ENCODE measurements at places on chromosomes 4 and X.

DNA sequence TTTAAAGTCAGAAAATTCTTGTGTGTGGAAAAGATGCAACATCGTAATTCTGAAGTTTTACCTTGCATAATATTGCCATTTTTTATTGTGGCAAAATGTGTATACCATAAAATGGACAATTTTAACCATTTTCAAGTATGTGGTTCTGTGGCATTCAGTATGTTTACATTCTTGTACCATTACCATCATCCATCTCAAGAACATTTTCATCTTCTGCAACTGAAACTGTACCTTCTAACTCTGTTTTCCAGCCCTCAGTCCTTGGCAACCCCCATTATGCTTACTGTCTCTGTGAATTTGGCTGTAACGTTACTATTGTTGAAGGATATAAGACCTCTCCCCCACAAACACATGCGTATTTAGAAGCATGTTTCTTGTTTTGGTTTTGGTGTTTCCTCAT, 123.2 kb downstream of the BMPR1B start:
- DNase-seq = no peak

GRCh38 chr4:41693629-41694028, 54.9 kb downstream of the PHOX2B start:
- no peak for DNase-seq

DNA sequence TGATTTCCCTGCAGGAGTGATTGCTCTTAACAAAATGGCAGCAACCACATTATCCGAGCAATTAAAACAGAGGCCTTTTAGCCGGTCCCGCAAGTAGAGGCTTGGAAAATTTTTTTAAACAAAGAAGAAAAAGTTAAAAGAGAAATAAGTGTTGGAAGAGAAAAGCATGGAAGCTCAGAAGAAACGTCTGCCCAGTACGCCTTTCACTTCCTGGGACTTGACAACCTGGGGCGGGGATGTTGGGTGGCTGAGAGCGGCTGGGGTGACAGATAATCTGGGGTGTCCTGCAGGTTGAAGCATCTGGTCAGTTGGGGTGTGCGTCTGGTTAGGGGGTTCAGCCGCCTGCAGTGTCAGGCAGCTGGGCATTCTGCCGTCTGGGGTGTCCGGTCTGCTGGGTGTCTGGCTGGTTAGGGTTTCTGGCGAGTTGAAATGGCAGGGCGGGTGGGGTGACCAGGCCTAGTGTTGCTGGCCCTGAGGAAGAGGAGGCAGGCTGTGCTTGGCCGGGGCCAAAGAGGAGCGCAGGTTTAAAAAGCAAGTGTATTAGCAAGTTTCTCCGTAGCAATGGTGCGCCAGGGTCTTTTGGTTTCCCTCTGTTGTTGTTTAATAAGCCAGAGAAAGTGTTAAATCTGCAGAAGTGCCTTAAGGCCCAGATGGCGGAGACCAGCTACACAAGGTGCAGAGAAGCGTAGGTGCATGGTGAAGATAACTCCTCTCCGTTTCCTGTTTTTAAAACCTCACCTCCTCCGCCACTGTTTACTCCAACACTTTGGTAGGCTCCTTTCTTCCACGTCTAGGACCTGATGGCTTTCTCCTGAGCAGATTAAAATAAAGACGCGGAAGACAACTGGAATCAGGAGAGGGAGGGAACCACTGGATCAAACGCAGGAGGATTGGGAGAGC, 5.6 kb downstream of the HAND2 start:
- no peak for DNase-seq

- no peak for DNase-seq
Observed at GRCh38 chr4:78217557-78217956, 160.4 kb downstream of the FRAS1 start.

- DNase-seq = no peak
Observed at GRCh38 chr4:90715242-90715641, 588.0 kb downstream of the CCSER1 start.

DNA sequence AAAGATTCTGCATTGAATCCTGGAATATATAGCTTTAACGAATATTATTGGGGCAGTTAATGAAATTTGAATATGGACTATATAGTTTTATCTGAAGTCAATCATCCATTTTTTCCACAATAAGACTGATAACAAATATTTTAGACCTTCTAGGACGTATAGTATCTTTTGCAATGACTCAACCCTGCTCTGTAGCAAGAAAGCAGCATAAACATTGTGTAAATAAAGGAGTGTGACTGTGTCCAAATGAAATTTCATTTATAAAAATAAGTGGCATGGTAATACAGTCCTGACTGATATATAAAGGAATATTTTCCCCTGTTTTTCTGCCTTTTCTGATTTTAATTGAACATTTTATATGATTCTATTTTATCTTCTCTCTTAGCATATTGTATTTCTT, 947.7 kb upstream of the SLIT2 start:
- DNase-seq = no peak

DNA sequence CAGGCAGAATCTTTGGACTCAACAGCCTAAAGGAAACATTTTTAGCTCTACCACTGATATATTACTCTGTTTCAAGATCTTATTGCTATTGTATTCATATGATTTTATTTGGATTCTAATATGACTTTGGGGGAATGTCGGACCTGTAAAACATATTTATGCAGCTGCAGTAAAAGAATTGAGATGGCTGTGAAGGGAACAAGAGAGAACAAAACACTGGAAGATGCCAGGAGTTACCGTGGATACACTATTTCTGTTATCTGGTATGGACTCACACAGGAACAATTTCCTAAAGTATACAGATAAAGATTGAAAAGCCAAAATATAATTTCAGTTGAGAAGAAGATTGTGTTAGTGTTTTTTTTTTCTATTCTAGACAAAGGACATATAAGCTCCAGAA, 113.0 kb upstream of the DCLK2 start:
- DNase-seq = no peak

GRCh38 chrX:84216406-84216805, 28.4 kb upstream of the RPS6KA6 start:
- DNase-seq = no peak

DNA sequence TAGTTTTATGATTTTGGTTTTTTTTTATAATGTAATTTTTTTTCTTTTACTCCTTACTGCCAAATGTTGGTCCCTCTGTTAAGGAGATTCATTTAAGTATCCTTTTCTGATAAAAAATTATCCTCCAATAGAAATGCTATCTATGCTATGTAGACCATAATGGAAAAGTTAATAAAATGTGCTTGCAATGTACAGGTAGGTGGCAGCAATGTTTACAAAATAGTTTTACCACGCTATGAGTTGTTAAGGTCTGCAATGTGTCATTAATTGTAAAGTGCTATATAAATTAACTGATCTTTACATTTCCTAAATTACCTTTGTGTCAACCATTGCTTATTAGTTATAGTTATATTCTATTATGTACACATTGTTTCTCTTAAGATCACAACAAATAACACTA, 3.8 kb upstream of the CENPC start:
- DNase-seq = peak; percentile 45

GRCh38 chr4:10011885-10012284, 9.4 kb downstream of the SLC2A9 start:
- DNase-seq = peak; percentile 19

DNA sequence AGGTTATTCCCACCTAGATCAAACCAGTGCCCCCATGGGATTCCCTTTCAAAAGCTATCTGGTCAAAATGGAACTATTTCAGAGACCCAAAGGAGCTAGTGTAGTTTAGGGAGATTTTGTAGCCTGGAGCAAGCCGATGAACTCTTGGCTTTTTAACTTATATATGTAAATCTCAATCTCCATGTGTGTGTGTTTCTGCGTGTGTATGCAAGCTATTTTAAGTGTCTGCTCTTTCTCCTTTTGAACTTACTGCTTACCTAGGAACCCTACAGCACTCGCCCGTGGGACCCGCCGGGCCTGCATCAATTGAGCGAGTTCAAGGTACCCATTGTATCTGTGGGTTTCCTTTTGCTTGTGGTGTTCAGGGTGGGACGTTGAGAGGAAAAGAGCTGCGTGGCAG, 10.4 kb downstream of the CSTF2 start:
- DNase-seq = no peak

DNA sequence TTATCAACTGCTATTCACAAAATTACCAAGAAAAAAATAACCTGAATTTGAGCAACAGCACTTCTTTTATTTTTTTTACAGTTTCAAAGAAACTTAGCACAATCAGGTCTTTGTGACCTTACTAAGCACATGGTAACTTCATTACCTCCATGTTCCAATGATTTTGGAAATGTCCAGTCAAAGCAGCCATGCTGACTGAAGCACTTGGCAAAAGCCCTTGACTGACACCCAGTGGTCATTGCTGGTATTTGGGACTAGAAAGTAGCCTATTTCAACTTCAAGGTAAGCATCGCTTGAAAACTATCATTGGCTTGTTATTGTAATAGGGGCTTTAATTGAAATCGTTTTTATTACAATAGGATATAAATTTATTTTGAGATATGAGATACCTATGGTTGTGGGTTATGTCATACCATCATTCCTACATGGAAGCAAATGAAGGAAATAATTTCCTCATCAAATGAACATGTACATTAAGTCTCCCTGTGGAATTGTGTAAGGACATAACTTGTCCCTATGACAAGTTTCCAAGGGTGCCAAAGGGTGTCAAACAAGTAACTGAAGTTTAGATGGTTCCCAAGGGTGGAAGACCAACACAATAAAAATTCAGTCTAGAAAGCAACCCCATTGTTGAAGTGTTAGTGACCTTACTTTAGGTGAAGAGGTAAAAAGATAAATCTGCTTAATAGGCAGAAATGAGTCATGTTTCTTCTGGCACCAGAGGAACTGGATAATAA, 15.2 kb upstream of the ANXA10 start:
- DNase-seq = peak; percentile 31

DNA sequence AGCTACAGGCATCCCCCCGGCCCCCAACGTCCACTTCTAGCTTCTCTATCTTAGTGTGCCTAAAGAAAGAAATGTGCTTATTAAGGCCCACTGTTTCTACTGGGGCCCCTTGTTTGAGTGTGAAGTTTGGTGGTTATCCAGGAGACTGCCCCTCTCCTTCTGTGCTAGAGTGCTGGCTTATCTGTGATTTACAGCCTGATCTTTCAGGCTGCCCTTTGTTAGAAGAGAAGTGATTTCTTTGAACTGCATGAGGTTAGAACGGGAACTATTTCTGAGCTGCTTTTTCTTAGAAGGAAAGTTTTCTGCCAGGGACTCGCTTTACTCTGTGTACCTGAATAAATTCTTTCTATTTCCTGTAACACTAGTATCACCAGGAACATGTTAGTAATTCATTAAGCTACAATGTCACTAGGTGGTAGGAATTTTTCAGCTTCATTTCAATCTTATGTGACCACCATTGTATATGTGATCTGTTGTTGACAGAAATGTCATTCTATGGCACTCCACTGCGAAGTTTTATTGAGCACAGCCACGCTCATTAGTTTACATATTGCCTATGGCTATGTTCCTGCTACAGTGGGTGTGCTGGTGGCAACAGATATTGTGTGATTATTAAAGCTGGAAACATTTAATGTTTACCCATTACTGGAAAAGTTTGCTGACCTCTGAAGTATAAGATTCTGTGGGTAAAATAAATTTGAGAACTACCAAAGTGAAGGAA, 193.8 kb upstream of the CXorf51B start:
- no peak for DNase-seq

DNA sequence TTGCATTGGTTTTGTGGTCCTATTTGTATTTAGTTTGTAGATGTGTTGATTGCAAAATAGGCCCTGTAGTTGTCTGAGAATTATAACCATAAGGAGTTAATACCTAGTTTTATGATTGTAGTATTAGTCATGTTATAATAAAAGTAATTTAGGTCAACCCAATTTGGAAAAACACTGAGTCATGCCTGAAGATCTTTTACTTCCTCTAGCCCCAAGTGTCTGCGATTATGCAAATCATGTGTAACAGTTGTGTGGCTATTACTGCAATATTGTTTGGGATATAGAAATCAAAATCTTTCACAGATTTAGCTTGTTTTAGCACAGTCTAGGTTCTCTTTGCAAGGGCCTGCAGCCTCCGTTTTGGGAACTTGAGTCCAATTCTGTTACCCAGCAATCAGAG, 12.6 kb downstream of the SRD5A3 start:
- DNase-seq = no peak

- DNase-seq = no peak
Observed at GRCh38 chr4:164550989-164551712, 202.8 kb upstream of the SMIM31 start.

DNA sequence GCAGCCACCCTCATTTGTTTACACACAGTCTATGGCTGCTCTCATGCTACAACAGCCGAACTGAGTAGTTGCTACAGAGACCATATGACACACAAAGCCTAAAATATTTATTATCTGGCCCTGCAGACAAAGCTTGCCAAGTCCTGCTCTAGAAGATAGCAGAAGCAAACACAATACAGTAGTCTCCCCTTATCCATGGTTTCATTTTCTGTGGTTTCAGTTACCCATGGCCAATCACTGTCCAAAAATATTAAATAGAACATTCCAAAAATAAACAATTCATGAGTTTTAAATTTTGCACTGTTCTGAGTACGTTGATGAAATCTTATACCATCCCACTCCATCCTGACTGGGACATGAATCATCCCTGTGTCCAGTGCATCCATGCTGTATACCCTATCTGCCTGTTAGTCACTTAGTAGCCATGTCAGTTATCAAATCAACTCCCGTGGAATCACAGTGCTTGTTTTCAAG, 40.2 kb upstream of the ZNF81 start:
- DNase-seq = no peak

DNA sequence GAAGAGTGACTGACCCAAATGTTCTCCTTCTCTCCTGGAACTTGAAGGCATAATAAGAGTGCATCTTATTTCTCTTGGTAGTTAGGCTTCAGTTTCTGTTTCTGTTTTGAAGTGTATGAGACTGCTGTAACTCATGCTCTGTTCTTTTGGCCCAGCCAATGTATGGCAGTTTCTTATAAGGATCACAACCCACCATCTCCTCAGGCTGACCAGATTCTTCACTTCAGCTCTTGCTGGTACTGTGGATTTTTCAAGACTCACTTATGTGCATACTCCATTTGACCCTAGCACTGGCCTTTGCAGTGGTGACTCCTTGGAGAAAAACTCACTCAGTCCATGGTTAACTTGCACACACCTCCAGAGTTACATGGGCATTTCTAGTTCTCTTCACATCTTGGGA, 9.6 kb upstream of the YTHDC1 start:
- no peak for DNase-seq

- DNase-seq = no peak
Observed at GRCh38 chr4:3493720-3494461, 30.8 kb downstream of the DOK7 start.

GRCh38 chr4:162523171-162523570, 359.4 kb upstream of the FSTL5 start:
- DNase-seq = no peak

GRCh38 chr4:88503344-88503743, 20.2 kb downstream of the PYURF start:
- no peak for DNase-seq

- no peak for DNase-seq
Observed at GRCh38 chr4:36099509-36099908, 144.8 kb downstream of the ARAP2 start.

- no peak for DNase-seq
Observed at GRCh38 chr4:56696056-56696455, 15.0 kb upstream of the HOPX start.

- no peak for DNase-seq
Observed at GRCh38 chr4:115370490-115370889, 257.1 kb upstream of the NDST4 start.

- no peak for DNase-seq
Observed at GRCh38 chrX:129875669-129876068, 30.3 kb upstream of the UTP14A start.
